ENCODE measurements at places on chromosomes 12 and 14.
A peak's percentile ranks its signal among the peaks of the same experiment; 100 is the strongest.

DNA sequence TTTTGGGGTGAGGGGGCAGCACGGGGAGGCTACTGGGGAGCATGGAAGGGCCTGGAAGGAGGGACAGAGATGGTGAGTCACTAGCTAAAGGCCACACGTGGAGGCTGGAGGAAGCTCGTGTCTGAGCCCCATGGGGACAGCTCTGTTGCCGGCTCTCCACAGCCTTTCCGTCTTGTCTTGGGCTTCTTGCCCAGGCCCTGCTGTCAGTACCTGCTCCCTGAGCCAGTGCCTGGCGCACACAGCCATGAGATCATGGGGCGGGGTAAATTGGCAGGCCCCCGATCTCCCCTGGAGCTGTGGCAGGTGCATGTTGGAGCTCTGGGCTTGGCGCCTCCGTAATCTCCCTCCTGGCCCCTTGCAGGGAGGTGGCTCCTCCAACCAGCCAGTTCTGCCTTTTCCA lies 16.1 kb upstream of the KRT80 start:
- peak; percentile 54 for DNase-seq

DNA sequence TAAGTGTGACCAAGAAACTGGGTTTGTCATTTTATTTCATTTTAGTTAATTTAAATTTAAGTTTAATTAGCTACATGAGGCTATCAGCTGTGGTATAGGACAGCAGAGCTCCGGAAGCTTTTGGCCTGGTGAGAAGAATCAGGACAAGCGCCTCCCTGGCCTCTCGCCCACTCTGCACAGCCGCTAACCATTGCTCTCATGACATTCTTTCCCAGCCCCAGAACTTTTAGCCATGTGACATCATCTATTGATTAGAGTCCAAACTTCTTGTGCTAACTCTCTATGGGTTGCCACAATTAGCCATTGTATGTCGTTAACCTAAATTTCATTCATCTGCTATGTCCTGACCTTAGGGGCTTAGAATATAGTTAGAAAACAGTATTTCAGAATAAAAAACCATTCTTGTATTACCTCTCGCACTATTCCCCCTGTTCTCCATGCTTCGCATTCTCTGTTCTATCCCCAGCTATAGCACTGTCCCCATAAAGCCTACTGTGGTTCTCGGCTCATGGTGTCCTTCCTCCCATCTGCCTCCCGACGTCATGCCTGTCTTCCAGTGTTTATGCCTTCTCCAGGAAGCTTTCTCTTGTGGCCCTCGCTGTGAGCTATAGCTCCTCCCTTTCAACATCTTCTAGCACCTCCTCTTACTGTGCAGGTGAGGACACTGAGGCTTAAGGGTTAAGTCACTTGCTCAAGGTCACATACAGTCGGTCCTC lies 23.5 kb downstream of the SSH1 start:
- peak; percentile 94 for DNase-seq

DNA sequence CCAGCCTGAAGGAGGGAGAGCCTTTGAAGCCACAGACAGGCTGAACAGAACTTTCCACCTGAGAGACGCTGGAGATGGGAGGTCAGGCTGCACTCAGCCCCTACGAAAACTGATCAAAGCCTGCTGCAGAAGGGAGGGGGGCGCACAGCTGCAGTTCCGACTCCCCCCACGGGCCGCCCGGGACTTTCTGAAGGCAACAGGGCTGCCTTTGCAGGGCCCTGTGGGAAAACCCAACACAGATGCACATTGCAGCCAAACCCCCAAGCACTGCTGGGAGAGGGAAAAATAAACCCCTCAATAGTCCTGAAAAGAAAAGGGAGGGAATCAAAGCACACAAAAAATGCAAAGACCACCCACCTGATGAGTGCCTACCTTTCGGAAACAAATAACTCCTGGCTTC lies 290.6 kb downstream of the ZFP36L1 start:
- DNase-seq = no peak

DNA sequence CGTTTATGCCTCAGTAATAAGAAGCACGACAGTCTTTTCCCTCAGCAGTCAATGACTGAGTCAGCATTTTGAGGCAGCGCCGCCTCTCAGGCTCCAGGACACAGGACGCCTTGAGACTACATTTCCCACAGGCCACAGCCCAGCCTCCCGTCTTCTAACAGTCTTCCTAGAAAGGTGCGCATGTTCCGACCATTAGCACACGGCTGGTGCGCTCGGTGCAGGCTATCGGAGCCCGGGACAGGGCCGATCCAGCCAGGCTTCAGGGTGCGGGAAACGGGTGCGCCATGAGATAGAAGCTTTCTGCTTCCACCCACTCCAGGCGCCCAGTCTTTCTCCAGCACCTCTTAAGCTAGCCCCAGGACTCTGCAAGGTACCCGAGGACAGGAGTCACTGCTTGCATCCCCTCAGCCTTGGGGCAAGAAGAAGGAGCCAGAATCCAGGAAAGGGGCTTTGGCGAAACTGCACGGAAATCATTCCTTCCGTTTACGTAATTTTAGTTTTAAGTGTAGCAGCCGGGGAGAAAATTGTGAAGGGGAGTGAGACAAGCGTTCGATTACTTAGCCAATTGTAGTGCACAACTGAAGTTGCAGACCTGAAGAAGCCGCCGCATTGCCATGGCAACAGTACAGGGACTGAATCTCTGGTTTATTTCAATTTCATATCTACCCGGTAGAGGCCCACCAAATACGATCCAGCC lies 54.0 kb downstream of the ZNF641 start:
- peak; percentile 70 for DNase-seq

DNA sequence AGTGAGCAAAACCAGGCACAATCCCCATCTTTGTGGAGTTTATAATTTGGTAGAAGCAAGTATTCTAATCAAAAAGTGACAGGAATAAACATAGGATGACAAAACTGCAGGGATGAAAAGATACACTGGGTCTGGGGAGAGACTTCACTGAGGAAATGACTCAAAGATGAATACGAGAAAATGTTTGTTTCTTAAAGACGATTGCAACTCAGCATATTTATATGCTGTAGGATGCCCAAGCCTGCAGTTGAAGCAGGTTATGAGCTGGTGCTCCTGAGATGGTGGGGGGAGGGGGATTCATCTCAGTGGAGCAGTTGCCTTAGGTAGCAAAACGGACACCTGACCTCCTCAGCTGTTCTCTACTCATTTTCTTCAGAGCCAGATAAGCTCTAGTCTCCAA lies 13.4 kb upstream of the SLC38A4 start:
- peak; percentile 6 for DNase-seq

DNA sequence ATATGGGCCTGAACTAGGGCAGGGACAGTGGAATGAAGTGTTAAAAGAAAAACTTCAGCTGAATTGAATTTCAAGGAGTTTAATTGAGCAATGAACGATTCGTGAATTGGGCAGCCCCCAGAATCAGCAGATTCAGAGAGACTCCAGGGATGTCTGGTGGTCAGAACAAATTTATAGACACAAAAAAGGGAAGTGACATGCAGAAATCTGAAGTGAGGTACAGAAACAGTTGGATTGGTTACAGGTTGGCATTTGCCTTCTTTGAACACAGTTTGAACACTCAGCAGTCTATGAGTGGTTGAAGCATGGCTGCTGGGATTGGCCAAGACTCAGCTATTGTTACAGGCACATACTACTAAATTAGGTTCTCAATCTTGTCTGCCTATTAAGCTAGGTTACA lies 9.7 kb upstream of the TBPL2 start:
- no peak for DNase-seq

Data from EH (cell line).